CD4-positive, alpha-beta memory T cell (primary cell): ENCODE measurements at places on chromosomes 16 and 17. TPM values are rescaled to one million over a fixed set of nuclear protein-coding genes. Genes with fewer than 3 reads are reported as not detected.
A peak's percentile ranks its signal among the peaks of the same experiment; 100 is the strongest.

GRCh38 chr17:49496183-49496866 is 1.2 kb downstream of the NGFR start:
- peak; percentile 84 for DNase-seq

- DNase-seq, result no peak
These were observed 61.1 kb downstream of the SIAH1 start for GRCh38 chr16:48323783-48324775.

The PDP2 gene
- 19.3 TPM for total RNA-seq

DNA sequence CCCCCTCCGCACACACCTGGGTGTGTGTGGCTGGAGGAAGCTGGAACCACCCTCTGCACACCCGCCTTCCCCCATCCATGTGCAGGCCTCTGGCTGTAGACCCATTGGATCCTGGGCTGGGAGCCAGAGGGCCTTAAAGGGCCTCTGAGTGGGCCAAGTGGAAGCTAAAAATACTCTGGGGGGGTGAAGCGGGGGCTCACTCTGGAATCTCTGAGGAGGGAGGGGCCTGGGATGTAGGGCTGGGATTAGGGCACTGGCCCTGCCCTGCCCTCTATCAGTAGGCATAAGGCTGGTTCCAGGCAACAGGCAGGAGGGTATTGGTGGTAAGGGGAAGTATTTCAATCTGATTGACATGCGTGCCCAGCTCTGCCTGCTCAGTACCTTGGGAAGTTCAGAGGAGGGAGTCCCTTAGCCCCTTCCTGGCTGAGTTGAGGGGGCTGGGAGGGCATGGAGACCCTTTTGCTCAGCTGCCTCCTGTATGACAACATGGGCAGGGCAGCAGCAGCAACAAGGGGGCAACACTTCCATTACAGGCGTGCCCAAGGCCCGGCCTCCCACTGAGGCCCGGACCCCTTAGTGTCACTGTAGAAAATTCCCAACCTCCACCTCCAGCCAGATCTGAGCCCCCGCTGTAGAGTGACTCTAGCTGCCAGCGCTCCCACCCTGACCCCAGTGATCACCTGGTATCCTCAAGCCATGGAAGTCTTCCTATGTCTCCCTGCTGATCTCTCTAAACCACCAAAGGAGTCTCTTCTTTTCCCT is 5.2 kb downstream of the ITGA3 start:
- DNase-seq, result no peak

The CACNG5 gene
- not detected for total RNA-seq

DNA sequence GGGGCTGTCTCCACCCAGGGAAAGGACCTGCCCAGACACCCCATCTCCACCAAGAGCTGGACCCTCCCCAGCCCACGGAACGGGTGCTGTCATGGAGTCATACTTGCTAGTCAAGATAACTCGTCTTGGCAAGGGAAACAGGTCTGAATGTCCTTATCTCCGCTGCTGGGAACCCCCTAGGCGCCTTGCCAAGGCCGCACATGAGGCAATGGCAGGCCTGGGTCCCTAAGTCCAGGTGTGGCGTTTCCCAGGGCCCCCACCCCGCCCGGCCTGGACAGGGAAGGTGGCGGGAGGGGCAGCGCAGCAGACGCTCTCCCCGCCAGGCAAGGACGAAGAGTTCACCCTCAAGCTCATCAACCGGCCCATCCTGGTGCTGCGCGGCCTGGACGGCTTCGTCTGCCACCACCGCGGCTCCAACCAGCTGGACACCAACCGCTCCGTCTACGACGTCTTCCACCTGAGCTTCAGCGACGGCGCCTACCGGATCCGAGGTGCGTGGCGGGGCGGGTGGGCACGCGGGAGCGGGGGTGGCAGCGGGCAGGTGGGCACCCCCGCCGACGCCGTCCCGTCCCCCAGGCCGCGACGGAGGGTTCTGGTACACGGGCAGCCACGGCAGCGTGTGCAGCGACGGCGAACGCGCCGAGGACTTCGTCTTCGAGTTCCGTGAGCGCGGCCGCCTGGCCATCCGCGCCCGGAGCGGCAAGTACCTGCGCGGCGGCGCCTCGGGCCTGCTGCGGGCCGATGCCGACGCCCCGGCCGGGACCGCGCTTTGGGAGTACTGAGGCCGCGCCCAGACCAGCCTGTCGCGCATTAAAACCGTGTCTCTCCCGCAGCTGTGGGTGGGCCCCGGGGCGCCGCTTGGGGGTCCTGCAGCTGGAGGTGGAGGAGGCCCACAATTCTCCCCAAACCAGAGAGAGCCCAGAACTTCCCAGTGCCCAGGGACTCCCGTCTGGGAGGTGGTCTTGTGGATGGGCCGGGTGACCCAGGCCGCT is 8.4 kb downstream of the FSCN2 start:
- DNase-seq, result no peak

DNA sequence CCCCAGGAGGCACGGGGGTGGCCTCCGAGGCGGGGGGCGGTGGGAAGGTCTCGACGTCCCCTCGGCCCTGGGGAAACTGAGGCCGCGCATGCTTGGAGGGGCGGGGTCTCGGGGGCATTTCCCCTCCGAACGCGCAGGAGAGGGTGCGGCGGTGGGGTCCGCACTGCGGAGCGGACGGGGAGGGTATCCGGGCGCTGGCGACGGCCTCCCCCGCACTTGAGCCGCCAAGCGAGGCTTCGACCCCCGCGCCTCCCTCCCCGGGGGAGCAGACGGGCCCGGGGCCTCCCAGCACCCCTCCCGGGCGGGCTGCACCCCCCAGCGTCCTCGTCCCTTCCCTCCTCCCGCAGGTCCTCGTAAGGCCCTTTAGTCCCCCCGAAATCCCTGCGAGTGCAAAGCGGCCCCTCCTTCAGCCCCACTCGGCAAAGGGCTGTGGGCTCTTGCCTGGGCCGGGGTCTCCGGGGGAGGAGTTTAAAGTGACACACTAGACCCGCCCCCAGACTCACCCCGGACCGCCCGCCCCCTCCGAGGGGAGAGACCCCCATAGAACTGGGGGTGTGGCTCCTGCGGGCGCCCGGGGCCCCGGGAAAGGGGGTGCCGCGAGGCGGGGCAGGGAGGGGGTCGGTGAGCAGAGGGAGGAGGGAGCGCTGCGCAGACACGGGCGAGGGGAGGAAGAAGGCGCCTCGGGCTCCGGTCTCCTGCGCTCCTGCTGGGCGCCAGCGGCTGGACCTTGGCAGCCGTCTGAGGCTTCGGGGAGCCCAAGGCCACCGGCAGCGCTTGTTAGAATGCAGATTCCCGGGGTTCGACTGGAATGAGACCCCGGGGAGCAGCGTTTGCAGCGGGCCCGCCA is 632 bp downstream of the BAIAP3 start:
- no peak for DNase-seq

The FOXJ1 gene
- 0.19 TPM for total RNA-seq

DNA sequence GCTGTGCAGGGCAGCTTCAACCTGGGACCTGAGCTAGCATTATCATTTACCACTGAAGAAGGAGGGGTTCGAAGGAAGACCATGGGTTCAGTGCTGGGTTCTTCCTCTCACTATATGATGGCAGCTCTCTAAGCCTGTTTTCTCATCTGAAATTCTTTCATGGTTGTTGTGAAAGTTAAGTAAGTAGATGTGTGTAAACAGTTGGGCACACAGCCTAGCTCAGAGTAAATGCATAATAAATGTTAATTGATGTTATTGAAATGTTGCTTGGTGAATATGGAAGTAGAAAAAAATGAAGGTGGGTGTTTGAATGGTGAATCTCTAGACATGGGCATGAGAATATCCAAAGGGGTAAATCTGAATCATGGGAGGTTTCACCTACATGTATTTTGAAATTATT is 9.1 kb downstream of the CEP95 start:
- DNase-seq, result no peak

The ZSCAN10 gene
- total RNA-seq, result 0.15 TPM
